NCI-H524 (cell line): ENCODE measurements at places on chromosomes 5 and 9.

- no peak for DNase-seq
Measured at GRCh38 chr5:140630292-140631035, 2.5 kb downstream of the CD14 start.

- DNase-seq: no peak
Measured at GRCh38 chr9:128713941-128714573, 9.9 kb downstream of the ZDHHC12 start.

DNA sequence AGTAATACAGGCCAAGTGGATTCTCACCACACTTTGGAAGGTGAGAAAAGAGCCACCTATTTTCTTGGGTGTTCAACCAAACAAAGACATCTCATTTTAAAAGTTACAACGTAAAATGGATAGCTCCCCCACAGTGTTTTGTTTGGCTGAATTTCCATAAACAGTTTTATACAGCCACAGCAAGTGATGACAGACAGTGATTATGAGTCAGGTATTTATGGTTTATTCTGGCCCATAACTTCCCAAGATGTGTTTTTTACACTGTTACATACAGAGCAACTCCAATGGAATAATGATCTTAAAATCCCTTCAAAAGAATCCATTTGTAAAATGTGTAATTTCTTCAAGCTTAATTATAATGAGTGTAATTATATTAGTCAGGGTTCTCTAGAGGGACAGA lies 421.3 kb downstream of the TLE1 start:
- no peak for DNase-seq

GRCh38 chr9:7216004-7216841 lies 458.4 kb downstream of the KDM4C start:
- no peak for DNase-seq

GRCh38 chr5:75023368-75024159 lies 28.8 kb downstream of the GCNT4 start:
- DNase-seq: no peak

DNA sequence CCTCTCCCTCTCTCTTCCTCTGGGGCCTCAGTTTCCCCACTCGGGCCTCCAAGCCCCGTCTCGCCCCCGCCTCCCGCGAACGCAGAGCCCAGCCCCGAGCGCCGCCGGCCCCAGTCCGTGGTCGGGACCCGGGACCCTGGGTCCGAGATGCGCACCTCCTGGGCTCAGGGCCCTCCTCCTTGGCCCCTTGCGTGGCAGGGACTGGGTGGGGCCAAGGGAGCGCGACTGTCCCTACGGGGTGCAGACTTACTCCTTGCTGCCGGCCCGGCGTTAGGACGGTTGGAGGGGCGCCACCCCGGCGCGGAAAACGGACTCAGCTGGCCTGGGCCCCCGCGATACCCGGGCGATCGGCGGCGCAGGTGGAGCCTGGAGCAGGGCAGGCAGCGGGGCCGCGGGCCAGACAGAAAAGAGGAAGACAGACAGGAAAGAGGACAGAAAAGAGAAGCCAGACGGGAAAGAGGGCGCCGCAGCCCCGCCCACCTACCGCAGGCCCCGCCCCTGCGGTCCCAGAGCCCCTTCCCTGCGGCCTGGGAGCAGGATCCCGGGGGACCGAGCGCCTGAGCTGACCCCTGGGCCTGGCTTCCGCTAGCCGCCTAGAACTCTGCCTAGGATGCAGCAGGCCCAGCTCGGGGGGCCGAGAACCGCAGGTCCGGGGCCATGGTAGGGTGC lies at the start of gene GBGT1:
TSS of gene GBGT1 (minus strand) at position 411 of the 669 bp plus-strand sequence. CDS start 1,502 bp downstream, outside the sequence.
- DNase-seq: no peak

- no peak for DNase-seq
Measured at GRCh38 chr5:5316334-5316733, 106.1 kb upstream of the ICE1 start.

- no peak for DNase-seq
Measured at GRCh38 chr9:26166537-26166936, 488.3 kb upstream of the TUSC1 start.

- DNase-seq: no peak
Measured at GRCh38 chr9:16257604-16258003, 612.9 kb downstream of the BNC2 start.

- no peak for DNase-seq
Measured at GRCh38 chr9:104903609-104904008, 24.3 kb downstream of the ABCA1 start.

GRCh38 chr5:87099968-87100367 lies 167.7 kb upstream of the RASA1 start:
- DNase-seq: no peak

DNA sequence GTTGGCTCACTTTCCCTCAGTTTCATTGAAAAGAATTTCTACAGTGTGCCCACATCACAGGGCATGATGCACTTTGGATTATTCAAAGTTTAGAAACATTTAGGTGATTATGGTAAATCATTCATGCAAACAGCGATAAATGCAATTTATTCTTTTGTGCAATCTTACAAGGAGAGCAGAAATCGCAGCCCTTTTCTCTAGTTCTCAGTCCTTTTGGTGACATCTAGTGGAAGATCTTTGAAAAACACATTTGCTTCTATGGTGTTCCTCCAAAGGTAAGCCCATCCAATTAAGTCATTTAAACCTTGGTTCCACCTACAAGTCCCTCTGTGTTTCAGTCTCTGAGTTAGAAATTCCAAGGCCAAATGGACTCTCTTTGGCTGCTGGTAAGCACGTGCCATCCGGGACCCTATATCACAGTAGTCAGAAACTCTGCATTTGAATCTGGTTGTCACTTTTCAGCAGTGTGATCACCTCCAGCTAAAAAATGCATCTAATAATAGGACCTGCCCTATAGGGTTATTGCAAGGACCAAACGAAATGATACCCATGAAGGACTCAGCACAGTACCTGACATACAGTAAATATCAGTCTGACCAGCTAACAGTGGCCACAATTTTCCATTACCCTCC lies 66.4 kb downstream of the MACROH2A1 start:
- DNase-seq: peak; percentile 49

DNA sequence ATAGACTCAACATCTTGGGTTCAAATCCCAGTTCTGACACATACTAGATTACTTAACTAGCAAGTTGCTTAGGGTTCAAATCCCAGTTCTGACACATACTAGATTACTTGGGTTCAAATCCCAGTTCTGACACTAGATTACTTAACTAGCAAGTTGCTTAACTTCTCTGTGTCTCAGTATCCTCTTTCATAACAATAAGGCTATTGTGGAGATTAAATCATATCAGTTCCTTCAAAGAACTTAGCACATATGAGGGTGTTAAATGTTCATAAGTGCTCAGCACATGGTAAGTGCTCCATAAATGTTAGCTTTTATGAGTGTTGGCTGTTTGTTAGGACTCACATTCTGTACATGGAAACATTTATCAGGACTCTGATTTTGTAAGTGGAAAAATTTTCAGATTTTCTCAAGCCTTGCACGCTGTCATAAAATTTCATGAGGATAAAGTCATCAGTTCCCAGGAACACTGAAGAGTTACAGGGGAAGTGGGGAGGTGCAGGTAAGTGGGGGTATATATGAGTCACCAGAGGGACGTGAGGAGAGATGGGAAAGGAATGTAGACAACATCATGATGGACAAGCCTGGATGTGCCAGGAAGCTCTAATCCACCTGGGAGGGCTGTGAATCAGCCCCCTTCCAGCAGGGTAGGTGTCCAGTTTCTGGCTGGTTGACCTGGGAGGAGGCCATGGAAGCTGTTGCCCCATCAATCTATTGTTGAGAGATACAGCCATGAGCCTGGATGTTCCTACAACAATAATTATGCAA lies 532.2 kb upstream of the WWC1 start:
- DNase-seq: no peak

DNA sequence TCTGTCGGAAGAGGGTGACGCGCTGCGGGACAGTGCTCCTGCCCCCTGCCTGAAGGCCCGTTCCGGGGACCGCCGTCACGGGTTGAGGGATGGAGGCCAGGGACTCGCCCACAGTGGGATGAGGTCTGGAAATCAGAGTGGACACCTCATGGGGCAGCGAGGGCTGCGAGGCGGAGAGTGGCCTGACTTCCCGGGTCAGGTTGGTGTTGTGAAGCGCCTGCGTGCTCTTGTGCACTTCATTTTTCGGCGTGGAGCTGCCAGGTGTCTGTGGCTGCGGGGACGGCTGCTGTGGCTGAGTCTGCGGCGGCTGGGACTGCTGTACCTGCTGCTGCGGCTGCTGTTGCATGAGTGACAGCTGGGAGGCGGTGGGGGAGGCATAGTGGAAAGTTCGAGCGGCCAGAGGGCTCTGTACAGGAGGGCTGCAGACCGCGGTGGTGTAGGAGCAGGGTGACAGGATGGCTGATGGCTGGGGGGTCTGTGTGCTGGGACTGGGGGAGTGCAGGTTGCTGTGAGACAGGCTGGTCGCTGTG lies 434.1 kb downstream of the HCN1 start:
- no peak for DNase-seq

DNA sequence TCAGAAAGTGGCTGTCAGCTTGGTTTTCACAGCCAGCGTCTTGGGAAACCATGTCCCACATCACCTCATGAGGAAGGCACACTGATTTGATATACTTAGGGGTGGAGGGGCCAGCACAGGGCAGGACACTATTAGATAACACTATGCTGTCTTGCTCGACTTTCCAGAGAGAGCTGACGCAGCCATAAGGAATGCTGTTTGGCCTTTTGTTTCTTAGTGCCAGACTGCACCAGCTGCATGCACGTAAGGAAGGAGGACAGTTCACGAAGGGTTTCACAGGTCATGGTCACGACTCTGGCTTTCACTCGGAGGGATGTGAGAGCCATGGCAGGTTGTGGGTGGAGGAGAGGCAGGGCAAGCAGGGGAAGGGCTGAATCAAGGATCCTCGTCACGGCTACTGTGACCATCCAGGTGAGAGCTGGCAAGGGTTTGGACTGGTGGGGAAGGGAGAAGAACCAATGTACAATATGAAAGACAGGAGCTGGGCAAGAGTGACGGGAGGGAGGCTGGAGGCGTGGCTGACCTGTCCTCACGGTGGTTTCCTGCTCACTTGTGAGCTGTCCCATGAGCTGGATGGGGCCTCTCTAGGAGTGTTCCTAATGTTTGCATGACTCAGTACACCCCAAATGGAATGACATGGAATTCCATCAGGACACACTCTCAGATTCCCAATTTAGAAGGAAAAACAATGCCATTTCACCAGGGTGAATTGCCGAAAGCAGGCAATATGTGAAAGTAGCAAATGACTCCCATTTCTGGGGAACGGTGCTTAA lies 61.7 kb downstream of the OTULIN start:
- DNase-seq: no peak

DNA sequence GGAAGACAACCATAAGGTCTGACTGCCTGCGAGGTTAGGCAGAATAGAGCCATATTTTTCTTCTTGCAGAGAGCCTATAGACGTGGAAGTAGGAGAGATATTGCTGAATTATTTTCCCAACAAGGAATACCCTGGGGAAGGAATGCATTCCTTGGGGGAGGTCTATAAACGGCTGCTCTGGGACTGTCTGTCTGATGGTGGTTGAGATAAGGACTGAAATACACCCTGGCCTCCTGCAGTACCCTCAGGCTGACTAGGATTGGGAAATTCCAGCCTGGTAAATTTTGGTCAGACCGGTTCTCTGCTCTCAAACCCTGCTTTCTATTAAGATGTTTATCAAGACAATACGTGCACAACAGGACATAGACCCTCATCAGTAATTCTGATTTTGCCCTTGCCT lies 617.5 kb upstream of the GRIN3A start:
- no peak for DNase-seq

DNA sequence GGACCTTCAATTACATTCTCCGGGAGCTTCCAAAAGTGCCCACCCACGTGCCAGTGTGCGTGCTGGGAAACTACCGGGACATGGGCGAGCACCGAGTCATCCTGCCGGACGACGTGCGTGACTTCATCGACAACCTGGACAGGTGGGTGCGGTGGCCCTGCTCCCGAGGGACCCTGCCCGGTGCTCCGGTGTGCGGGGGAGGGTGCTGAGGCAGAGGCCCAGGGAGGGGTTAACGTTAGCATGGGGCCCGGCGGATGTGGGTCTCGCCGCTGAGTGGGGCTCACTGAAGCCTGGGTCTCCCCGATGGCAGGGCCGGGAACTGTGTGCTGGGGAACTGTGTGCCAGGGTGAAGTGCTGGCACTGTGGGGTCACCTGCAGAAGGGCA lies 10.6 kb upstream of the AJM1 start:
- DNase-seq: no peak

DNA sequence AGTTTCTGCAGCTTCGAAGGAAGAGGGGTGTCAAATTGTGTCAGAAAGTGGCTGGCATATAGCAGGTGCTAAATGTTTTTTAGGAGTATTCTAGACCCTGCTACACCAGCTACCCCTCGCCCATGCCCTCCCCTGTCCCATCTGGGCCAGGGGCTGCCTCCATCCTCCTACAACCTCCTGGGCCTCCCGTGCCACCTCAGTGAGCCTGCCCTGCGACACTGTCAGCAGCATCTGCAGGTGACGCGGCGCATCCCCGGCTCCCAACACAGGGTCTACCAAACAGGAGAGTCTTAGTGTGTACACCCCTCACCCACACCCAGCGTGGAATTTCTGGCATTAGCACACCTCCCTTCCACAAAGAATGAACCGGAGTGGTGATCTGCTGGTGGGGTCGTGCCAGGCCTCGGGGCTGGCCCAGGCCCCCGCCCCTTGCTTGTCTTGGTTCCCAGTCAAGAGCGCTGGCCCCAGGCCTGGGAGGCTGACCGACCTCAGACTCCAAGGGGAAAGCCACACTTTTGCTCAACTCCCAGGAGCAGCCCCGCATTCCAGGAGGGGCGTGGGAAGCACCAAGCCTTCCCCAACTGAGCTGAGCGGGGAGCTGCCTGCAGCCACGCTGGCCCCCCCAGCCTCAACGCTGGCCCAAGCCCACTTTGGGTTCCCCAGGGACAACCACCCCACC lies 55.2 kb downstream of the NEURL1B start:
- DNase-seq: no peak

DNA sequence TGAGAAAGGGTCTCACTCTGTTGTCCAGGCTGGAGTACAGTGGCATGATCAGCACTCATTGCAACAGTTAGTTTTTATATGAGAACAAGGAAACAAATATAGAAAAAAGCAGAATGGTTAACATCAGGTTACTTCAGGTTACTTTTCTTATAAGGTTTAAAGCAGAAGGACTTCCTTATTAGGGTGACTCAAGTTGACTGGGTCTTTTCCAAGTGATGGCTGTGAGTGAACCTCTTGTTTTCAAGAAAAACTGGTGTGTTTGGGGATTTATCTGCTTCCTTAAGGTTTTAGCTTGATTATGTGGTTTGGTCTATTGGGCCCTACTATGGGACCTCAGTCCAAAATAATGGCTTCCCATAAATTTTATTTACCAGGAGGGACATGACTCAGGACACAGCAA lies 99.2 kb downstream of the ARRDC3 start:
- no peak for DNase-seq

- DNase-seq: peak; percentile 51
Measured at GRCh38 chr9:134967547-134967930, 49.8 kb upstream of the FCN1 start.

GRCh38 chr5:156677963-156678362 lies 172.1 kb upstream of the PPP1R2B start:
- peak; percentile 43 for DNase-seq

DNA sequence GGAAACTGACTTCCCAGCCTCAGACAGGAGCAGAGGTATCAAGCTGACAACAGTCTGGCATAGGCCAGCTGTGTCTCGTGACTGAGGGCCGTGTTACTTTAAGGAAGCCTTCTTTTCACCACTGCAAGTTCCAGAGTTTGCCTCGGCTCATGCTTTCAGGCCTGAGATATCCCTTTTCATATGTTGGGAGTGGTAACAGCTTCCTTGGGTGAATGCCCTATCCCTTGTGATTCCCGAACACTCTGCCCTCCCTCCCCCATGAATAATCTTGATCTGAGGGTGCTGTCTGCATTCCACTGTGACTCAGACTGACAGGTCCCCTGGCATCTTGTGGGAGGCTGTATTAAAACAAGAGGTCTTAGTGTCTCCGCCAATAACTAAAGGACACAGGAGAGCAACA lies 49.7 kb upstream of the ARL15 start:
- no peak for DNase-seq

- no peak for DNase-seq
Measured at GRCh38 chr9:94891183-94891582, 164.7 kb downstream of the AOPEP start.
